Activated T-cell treated with anti-CD3 and anti-CD28 coated beads, Interleukin-2, amount 50 U/mL, for 72 hours (primary cell): ENCODE measurements at places on chromosomes 5 and 9. TPM values are rescaled to one million over a fixed set of nuclear protein-coding genes. Genes with fewer than 3 reads are reported as not detected.

DNA sequence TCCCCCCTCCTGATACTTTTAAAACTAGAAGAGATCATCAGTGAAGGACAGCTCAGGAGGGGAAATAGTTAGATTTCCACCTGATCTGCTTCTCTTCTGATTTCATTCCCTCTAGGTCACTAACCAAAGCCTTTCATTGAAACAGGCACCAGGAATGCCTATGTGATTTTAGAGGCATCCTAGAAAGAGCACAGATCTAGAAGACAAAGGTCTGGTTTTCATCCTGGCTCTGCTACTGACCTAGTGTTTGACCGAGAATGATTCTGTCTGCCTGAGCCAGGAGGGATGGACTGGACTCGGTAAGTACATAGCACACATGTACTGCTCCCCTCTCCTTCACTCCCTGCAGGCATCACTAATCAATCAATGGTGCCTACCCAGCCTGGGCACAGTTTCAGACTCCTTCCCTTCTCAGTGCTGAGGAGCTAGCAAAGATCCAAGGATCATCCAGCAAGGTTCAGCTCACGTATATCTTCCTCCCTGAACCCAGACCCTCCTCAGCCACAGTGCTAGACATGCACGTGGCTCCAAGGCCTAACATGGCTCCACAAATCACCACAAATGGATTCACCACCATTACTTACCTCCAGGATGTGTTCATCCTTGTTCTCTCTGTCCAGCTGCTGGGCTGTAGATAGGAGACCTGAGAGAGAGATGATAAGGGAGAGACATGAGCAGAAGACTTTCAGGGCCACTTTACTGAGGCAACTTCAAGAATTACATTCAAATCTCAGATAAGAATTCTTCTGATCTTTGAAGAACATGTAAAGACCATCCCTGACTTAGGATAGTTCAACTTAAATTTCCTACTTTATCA lies 35.2 kb downstream of the FAT2 start:
- no peaks in the 10 kb centered on the region for H3K36me3 ChIP-seq
- H3K4me3 ChIP-seq = no peak overlapping the region
- H3K27ac ChIP-seq = no peak overlapping the region
- H3K27me3 ChIP-seq = no peaks in the 10 kb centered on the region
- H3K4me1 ChIP-seq = no peaks in the 10 kb centered on the region
- no peak for DNase-seq

- DNase-seq = no peak
- H3K27me3 ChIP-seq = peaks cover 8% of the 10 kb centered on the region
- H3K4me3 ChIP-seq = no peak overlapping the region
- H3K27ac ChIP-seq = no peak overlapping the region
Observed at GRCh38 chr5:78569441-78569840, 79.1 kb downstream of the LHFPL2 start.

DNA sequence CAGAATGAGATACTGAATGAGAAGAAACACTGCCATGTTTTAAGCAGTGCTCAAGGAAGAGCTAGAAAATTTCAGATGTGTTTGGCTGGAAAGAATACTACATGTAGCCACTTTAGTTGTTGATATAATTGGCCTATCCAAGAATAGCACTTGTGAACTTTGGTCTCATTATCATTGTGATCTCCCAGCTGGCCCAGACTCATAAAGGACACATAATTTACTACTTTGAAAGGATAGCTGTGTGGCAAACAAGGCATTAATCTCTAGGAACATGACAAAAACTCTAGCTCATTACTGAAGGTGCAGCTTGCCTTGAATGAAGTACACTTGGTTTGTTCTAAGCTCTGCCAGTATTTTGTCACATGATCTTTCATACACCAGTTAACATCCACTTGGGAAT lies 356.3 kb downstream of the CSNK1G3 start:
- no peak overlapping the region for H3K4me3 ChIP-seq
- H3K27me3 ChIP-seq = no peaks in the 10 kb centered on the region
- no peak for DNase-seq
- H3K36me3 ChIP-seq = no peaks in the 10 kb centered on the region

GRCh38 chr9:87530716-87531115 lies 33.0 kb downstream of the DAPK1 start:
- H3K36me3 ChIP-seq = no peaks in the 10 kb centered on the region
- no peak overlapping the region for H3K4me3 ChIP-seq
- peaks cover 6% of the 10 kb centered on the region for H3K27me3 ChIP-seq
- H3K4me1 ChIP-seq = peaks cover 23% of the 10 kb centered on the region

DNA sequence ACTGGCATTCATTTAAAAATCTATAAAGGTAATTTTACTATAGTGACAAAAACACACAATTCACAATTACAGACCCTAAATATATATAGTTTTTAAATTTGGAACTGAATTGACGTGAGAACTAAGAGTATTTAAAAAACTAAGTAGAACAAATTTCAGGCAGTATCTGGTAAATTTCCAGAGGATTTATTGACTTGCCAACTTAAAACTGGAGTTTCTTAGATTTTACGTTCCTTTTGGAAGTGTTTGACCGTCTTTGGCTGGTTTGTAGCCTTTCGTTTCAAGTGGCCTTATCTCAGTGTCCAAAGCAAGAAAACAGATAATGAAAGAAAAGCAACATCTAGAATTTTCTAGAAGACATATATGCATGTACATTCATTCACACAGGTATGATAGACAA lies 234.4 kb upstream of the VLDLR start:
- no peak overlapping the region for H3K27ac ChIP-seq
- no peak for DNase-seq
- no peaks in the 10 kb centered on the region for H3K36me3 ChIP-seq
- H3K27me3 ChIP-seq = peaks cover 19% of the 10 kb centered on the region
- no peak overlapping the region for H3K4me3 ChIP-seq

GRCh38 chr5:18159331-18159730 lies 525.1 kb downstream of the TAF11L14 start:
- H3K4me1 ChIP-seq = no peaks in the 10 kb centered on the region
- no peak overlapping the region for H3K27ac ChIP-seq
- no peak for DNase-seq
- H3K4me3 ChIP-seq = no peak overlapping the region
- no peaks in the 10 kb centered on the region for H3K27me3 ChIP-seq
- H3K36me3 ChIP-seq = peaks cover 4% of the 10 kb centered on the region

- H3K36me3 ChIP-seq = no peaks in the 10 kb centered on the region
- no peak overlapping the region for H3K4me3 ChIP-seq
- H3K4me1 ChIP-seq = no peaks in the 10 kb centered on the region
- H3K27me3 ChIP-seq = no peaks in the 10 kb centered on the region
- no peak overlapping the region for H3K27ac ChIP-seq
- no peak for DNase-seq
Observed at GRCh38 chr5:11311272-11311671, 550.2 kb upstream of the DAP start.

DNA sequence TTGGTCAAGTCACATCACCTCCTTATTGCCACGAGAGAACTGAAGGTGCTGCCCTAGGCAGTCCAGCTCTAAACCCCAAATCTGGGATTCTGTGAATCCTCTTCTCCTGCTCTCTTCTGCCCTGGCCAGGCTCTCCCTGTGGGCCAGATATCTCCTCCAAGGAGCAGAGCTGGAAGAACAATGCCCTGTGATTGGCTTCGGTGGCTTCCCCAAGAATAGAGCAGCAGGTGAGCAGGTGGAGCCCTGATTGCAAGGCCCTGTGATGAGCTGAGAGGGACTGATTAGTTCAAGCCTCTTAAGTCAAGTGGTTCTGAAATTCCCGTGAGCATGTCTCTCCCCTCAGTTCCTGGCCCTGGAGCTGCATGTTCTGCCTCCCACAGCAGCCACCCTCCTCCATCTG lies 175.3 kb upstream of the BRINP1 start:
- no peak overlapping the region for H3K27ac ChIP-seq
- no peak overlapping the region for H3K4me3 ChIP-seq
- no peaks in the 10 kb centered on the region for H3K27me3 ChIP-seq
- DNase-seq = no peak

- no peak overlapping the region for H3K4me3 ChIP-seq
- no peak overlapping the region for H3K27ac ChIP-seq
- no peaks in the 10 kb centered on the region for H3K4me1 ChIP-seq
- no peak for DNase-seq
- no peaks in the 10 kb centered on the region for H3K27me3 ChIP-seq
Observed at GRCh38 chr9:104456831-104457230, 47.2 kb upstream of the OR13F1 start.

- H3K36me3 ChIP-seq = peaks cover 2% of the 10 kb centered on the region
- DNase-seq = peak; percentile 65
- no peaks in the 10 kb centered on the region for H3K27me3 ChIP-seq
- H3K27ac ChIP-seq = peak overlapping the region; percentile 81
- peak overlapping the region; percentile 89 for H3K4me3 ChIP-seq
Observed at GRCh38 chr5:180494510-180495181, 467 bp downstream of the CNOT6 start.

DNA sequence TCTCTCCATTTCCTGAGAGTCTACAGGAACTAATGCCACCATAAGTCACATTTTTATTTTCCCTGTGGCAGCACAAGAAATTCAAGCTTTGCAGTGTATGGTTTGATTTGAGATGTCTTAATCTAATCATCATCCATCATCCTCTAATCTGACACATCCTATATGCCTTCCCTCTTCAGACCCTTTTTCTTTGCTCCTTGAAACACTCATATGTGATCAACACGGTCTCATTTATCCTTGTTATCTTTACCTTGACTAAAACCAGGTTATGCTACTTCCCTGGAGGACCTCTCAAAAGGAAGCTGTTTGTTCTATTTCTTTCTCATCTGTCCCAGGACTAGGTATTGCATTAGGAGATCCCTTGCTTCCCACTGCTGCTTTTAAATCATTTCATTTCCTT lies 146.9 kb upstream of the MRPS30 start:
- peaks cover 5% of the 10 kb centered on the region for H3K36me3 ChIP-seq
- H3K4me3 ChIP-seq = no peak overlapping the region
- no peak for DNase-seq
- H3K27ac ChIP-seq = no peak overlapping the region

DNA sequence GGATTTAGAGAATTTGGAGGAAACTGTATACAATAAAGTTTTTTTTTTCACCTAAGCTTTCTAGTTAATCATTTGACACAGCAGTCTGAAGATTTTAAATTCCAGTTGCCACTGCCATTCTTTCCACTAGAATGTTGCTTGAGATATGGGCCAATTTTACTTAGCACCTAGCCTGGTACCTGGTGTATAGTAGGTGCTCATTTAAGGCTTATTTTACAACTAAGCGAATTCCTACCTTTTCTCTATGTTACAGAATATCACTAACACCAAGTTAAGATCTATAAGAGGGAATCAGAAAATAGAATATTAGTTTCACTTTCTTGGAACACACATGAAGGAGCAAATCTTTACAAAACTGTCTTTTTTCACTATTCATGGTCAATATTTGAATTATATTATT lies 3.2 kb upstream of the DDX4 start:
- H3K36me3 ChIP-seq = no peaks in the 10 kb centered on the region
- no peak for DNase-seq
- H3K27me3 ChIP-seq = no peaks in the 10 kb centered on the region
- no peak overlapping the region for H3K4me3 ChIP-seq

DNA sequence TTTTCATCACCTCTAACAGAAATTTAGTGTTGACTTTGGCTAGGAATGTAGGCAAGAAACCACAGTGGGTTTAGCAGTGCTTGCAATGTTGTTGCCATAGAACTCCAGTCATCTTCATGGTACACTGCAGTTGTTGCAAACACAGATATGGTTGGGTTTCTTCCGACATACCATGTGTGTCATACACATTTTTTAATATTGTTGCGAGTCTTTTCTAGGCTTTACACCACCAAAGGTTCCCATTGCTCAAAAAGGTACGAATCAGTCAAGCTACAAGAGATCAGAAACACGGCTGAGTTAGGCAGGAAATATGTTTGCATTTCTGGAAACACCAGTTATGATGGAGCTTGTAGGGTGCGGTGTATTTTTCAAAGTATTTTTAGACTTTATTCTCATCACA lies 172.4 kb downstream of the SYK start:
- no peak for DNase-seq
- H3K4me3 ChIP-seq = no peak overlapping the region
- peaks cover under 1% of the 10 kb centered on the region for H3K4me1 ChIP-seq
- H3K36me3 ChIP-seq = no peaks in the 10 kb centered on the region

- H3K4me3 ChIP-seq = no peak overlapping the region
- H3K27ac ChIP-seq = no peak overlapping the region
- peaks cover 2% of the 10 kb centered on the region for H3K36me3 ChIP-seq
- H3K27me3 ChIP-seq = no peaks in the 10 kb centered on the region
- no peak for DNase-seq
Observed at GRCh38 chr5:34895641-34896419, 19.5 kb downstream of the RAD1 start.

DNA sequence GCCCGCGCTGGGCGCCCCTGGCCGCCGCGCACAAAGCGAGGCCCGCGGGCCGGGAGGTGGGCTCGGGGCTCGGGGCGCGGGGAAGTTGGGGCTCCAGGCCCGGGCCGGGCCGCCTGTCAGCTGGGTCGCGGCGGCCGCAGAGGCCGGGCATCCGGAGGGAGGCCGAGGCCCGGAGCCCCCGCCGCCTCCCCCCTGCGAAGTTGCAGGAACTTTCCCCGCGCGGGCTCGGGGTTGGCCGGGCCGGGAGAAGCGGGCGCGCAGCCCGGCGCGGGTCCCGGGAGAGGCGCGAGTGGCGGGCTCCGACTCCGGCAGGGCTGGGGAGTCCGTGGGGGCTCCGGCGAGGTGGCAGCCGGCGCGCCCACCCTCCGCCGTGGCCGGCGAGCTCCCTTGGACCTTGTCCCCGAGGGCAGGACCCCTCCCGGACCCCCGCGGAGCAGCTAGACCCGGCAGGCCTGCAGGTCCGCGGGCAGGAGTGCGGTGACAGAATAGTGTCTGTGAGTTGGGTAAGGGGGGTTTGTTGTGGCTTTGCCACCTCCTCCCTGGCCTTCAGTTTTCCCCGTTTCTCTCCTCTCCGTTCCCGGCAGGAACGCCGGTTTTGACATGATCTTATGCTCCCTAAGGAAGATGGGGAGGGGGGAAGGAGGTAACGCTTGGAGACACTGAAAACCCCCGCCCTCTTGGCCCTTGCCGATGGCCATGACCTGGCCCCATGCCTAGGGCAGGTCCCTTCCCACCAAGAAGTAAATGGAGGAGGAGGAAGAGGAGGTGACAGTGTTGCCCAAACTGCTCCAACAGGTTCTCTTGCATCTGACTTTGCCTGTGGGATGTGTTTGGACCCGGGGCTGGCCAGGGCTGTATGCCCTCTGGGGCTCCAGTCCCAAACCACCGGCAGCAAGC lies 942 bp downstream of the PHF2 start:
- peak overlapping the region; percentile 22 for H3K27ac ChIP-seq
- DNase-seq = peak; percentile 55
- peaks cover 33% of the 10 kb centered on the region for H3K4me1 ChIP-seq
- H3K4me3 ChIP-seq = peak overlapping the region; percentile 87
- no peaks in the 10 kb centered on the region for H3K36me3 ChIP-seq
- H3K27me3 ChIP-seq = no peaks in the 10 kb centered on the region

- H3K27me3 ChIP-seq = no peaks in the 10 kb centered on the region
- H3K36me3 ChIP-seq = peaks cover 1% of the 10 kb centered on the region
- no peak overlapping the region for H3K27ac ChIP-seq
- no peak for DNase-seq
- H3K4me1 ChIP-seq = no peaks in the 10 kb centered on the region
Observed at GRCh38 chr5:81904166-81904565, 67.7 kb upstream of the ATG10 start.

PCDHB11 gene
- total RNA-seq = not detected

PCDHGC5 gene
- total RNA-seq = not detected

RIC1 gene
- 25.9 TPM for total RNA-seq

PCDHA1 gene
- not detected for total RNA-seq

BRINP1 gene
- not detected for total RNA-seq

NAIP gene
- total RNA-seq = 10.7 TPM

DMRT3 gene
- total RNA-seq = not detected

SPEF2 gene
- 17.9 TPM for total RNA-seq

CD72 gene
- 31.9 TPM for total RNA-seq

RAB3C gene
- not detected for total RNA-seq

CDH18 gene
- total RNA-seq = not detected

SPATA31C1 gene
- not detected for total RNA-seq

ZNF354C gene
- 8.3 TPM for total RNA-seq

SLC22A4 gene
- 2.9 TPM for total RNA-seq

PTPDC1 gene
- 10.0 TPM for total RNA-seq
